NCI-H1417 treated with DMSO at 0.1 percent for 48 hours (cell line): ENCODE measurements at places on chromosomes 5 and 9.

- DNase-seq: no peak
Measured at GRCh38 chr9:129832982-129833381, 2.1 kb downstream of the C9orf78 start.

DNA sequence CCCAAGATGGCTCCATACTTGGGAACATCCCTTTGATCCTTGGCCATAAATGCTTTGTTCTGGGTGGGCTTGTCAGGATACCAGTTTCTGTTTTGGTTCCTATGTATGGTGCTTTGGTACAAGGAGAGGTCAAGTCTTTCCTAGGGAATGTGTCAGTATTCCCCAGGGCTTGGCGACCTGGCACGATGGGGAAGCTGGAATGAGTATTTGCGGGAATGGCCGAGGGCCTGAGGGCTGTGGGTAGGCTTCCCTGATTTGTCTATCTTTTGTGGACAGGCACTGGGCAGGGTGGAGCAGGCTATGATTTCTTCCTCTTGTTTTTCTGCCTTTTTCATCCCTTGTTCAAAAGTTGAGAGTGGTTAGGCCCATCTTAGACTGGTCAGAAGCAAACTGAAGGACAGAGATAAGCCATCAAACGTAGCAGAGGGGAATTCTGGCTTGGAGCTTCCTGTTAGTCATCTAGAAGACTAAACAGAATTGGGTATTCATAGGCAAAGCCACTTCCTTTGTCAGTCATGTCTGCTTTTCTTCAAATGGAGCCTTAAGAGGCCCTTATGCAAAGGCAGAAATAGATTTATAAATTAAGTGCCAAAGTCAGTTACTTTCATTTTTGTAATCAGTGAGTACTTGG, 13.7 kb downstream of the DOCK2 start:
- DNase-seq: no peak

DNA sequence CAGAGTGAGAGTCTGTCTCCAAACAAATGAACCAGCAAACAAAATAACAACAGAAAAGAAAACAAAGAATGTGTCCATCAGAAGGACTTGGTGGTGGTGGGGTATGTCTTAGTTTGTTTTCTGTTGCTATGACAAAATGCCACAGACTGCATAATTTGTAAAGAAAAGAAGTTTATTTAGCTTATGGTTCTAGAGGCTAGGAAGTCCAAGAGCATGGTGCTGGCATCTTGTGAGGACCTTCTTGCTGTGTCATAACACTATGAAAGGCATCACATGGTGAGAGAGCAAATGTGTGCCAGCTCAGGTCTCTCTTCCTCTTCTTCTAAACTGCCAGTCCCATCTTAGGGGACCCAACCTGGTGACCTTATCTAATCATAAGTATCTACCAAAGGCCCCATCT, 10.5 kb downstream of the NPR3 start:
- DNase-seq: no peak

DNA sequence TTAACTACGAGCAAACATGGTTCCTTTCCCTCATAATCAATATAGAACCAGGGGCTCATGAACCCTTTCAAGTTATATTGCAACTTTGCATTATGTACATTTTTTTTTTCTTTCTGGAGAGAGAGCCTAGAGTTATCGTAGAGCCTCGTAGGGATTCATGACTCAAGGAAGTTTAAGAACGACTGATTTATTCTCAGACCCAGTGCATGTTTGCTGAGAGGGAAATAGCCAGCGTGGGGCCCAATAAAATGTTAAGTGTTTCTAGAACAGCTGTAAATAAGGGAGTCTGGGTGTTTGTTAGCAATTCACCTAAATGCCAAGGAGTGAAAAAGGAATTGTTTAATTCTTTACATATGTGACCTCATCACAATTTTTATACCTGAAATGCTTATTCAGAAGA, 119.0 kb upstream of the KLF9 start:
- DNase-seq: no peak

DNA sequence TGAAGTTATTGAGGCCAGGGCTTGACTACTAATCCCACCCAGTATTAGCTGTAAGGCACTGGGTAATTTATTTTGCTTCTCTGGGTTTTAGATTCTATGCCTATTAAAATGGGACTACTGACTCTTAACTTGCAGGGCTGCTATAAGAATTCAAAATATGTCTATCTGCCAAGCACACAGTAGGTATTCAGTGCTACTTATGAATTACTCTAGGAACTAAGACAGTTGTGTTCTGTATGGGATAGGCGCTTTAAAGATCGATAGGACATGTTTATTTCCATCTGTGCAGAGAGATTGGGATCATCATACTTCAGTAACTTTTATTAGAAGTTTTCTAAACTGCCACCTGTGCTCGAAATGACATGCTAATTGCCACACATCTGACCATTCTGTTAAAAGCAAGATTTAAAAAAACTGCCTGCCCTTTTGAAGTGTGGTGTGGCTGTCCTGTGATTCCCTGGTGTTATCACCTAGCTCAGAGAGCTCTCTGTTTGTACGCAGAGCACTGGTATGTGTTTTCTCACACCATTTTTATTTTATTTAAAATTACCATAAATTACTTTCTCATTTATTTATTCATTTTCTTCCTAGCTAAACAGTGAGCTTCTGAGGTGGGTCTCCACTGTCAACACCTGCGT, 58.7 kb downstream of the FYB1 start:
- no peak for DNase-seq
